Urinary bladder (tissue), 4 donors: ENCODE measurements at places on chromosomes 6 and 20. TPM values are rescaled to one million over a fixed set of nuclear protein-coding genes. Genes with fewer than 3 reads are reported as not detected.

GOPC gene
- 20.0 TPM for polyA plus RNA-seq

ATF6B gene
- 68.3 TPM for polyA plus RNA-seq

DNA sequence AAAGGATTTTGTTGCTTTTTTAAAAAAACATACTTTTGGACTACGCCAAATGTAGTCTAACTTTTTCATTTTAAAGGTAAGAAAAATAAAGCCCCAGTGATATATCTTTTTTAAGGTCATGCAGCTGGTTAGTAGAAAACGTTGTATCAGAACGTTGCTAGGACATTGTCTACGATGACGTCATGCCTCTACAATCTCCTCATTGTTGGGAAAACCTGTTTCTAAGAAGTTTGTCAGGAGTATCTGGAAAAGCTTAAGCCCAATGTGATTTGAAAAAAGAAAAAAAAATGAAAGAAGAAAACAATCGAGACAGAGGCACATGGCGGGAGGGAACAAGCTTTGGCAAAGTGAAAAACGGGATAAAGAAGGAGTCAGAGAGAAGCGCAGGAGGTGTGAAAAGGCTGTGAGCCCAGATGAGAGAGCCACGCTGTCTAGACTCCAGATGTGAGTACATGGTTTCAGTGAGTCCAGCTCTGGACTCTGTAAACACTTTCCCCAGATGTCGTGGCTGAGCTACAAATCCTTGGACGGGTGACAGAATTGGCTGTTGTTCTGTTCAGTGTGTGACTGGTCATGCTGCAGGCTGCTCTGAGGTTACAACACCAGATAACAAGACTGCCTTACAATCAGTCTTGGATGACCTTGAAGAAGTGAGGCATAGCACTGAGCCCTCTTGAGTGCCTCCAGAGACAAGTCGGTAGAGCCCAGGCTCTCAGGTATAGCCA lies 656.7 kb upstream of the ID4 start:
- peak; percentile 37 for DNase-seq

DNA sequence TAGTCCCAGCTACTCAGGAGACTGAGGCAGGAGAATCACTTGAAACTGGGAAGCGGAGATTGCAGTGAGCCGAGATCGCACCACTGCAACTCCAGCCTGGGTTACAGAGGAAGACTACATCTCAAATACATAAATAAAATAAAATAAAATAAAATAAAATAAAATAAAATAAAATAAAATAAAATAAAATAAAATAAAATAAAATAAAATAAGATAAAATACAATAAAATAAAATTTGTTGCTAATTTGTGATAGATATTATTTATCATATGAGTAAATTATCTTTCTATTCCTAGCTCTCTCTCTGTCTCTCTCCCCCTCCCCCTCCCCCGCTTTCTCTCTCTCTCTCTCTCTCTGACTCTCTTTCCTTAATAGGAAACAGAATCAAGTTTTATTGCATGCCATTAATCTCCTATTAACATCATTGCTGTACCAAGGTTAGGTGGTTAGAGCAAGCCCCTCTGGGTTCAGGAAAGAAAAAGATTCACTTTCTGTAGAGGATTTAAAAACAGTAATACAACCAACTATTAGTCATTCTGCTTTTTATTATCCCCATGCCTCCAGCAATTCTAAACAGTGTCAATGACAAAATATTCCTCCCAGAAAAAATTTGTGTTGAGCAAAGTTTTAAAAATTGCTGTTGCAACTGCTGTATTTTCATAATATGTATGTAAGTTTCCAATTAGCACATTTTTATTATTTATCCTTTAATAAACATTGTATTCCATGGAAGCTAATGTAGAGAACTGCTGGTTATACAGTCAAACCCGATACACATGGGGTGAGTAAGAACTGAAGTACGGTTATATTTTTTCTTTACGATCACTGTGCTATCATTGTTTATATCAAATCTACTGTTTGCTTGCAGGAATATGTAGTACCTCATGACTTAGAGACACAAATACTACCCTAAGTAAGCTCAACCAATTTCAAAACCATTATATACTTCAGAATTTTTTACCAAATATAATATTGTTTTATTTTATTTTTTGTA lies 22.1 kb downstream of the BMP5 start:
- no peak for DNase-seq

GRCh38 chr6:153989989-153990388 lies 49.1 kb upstream of the OPRM1 start:
- DNase-seq = no peak
